Gastroesophageal sphincter (tissue), 4 donors: ENCODE measurements at places on chromosomes 2 and 18. TPM values are rescaled to one million over a fixed set of nuclear protein-coding genes. Genes with fewer than 3 reads are reported as not detected.
A peak's percentile ranks its signal among the peaks of the same experiment; 100 is the strongest.

DNA sequence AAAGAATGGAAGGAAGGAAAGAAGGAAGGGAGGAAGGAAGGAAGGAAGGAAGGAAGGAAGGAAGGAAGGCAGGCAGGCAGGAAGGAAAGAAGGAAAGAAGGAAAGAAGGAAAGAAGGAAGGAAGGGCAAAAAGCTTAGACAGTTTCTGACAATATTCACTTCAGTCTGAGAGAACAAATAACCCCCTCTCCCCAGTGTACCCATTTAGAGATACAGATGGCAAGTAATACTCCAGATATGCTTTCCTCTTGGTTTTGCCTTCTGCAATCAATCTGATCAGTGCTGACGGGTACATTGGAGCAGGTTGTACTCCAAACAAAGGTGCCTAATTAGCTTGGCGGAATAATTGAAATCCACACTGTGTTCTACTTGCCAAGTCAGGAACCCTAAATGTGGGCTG is 534.6 kb upstream of the TMEFF2 start:
- ATAC-seq = no peak

DNA sequence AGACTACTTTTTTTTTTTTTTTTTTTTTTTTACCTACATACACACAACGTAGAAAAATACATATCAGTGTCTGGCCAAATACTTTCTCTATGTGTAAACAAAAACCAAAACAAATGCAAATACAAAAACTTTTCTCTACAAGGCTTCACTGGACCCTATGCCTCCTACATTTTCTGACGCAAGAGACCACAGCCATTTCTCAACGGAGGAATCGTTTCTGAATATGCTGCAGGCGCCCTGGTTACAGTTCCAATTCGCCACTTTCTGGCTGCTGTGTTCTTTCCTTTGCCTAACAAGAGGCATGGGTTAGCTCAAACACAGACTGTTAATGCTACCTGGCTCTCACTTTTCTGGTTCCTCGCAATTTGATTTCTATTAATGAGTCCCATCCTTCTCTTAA is 96.4 kb downstream of the EPB41L3 start:
- ATAC-seq = no peak

GRCh38 chr2:231530099-231531011 is at the start of gene NMUR1:
NMUR1 (minus strand) TSS chr2:231530445; CDS start chr2:231530361, 84 bp downstream.
- ATAC-seq = peak; percentile 85

DNA sequence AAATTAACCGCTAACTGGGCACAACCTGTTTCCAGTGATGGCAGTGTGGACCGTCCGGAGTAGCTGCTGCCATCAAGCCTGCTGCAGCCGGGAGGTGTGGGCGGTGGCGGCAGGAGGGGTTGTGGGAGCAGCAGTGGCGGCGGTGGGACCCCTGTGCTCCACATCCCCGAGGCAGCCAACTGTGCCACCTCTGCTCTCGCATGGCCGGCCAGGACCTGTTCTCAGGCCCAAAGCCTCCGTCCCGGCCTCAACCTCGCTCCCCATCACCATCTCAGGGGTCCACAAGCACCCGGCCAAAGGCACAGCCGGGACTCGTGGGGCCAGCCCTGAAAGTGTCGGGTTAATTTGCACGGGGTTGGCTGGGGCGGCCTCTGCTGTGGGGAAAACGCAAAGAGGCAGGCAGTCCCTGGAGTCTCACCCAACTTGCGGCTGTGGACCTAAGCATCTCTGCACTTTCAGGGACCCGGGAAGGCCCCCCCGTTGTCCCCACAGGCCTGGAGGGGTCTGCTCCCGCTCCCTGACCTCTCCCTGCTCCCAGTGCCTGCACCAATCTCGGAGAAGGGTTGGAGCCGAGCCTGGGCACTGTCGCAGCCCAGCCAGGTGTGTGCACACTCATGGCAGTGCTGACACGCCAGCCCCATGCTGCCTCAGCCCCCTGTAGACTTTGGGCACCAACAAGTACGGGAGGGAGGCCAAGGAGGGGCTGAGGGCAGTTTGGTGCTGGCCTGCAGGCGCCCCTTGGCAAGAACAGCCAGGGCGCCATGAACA is 44.4 kb upstream of the PEX13 start:
- ATAC-seq = no peak

DNA sequence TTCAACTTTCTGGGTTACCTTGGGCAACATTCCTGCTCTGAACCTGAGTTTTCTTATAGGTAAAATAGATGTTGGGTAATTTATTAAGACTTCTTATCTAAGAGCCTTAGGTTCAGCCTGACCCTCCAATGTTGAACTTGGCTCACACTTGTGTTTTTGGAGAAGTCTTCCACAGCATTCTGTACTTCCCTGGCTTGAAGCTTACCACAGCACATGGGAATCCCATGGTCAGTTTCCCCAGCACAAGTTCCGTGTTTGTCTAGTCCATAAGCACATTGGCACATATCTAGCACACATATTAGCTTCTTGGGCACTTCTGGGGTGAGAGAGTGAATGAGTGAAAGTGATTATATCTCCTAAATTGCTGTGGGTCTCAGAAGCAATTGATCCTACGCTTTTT is 782.5 kb upstream of the HS6ST1 start:
- no peak for ATAC-seq

DNA sequence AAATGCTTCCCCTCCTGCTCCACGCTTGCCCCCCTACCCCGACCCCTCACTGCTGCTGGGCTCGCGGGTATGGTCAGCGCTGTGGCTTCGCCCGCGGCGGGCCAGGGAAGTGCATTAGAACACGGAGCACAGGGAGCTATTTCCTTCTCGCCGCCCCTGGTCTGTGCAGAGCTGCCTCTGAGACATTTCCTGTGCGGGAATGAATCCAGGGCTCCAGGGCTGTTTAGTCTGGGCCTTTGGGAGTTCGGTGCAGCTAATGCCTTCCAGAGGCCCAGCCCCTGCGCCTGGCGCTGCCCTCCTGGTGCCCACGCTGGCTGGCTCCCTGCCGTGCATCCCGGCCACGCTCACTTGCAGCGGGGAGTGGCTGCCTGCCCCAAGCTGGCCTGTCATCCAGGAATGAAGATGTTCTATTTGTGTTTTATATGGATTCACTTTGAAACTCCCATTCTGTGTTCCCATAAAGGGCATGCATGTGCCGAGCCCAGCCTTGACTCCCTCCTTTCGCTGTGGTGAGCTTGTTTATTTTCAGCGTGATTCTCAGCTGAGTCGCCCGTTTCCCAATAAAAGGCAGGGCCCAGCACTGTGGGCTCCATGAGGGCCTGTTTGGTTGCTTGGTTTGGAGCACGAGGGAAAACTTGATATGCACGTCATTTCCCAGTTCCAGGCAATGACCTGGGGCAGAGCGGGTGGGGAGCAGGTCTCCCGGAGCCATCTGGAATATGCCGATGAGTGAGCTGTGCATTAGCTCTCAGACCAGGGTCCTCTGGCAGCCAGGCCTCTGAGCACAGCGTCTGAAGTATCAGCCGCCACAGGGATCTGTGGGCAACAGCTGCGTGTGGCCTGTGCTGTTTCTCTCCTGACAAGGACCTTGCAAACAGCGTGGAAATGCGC is 42.7 kb downstream of the SH3RF3 start:
- ATAC-seq = peak; percentile 86

DNA sequence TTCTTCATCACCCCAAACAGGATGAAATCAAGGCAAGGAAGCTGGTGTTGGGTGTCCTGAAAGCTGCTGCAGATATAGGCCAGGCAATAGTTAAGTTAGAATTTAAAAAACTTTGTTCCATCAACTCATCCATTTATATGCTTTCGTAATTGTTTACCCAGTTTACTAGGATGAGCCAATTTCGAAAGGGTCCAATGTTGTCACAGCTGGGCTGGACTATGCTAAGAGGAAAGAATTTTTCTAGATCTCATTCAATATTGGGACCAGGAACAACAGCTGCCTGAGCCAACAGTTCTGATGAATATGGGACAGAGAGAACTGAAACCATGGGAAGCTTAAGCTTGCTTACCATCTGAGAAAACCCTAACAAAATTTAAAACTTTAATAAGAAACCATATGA is 21.6 kb upstream of the SP3 start:
- ATAC-seq = peak; percentile 82

DNA sequence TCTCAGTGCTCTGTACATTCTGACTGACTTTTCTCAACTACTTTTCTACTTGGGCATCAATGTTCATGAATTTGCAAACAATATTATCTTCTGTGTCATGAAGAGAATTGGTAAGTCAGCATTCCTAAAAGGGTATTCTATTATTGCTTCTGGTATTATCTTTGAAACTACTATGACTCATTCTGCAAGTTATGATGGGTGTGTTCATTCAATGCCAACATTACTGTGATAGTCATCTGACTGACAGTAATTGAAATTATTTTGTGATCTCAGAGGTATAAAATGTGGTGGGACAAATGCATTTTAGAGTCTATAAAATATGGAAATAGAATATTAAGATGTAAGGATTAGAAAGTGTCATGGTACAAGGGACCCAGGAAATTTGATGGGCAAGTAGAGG is 736.0 kb upstream of the CELF4 start:
- no peak for ATAC-seq

- no peak for ATAC-seq
Observed at GRCh38 chr2:191620144-191620543, 57.8 kb upstream of the NABP1 start.

- no peak for ATAC-seq
Observed at GRCh38 chr2:77434880-77435279, 87.3 kb downstream of the LRRTM4 start.

DNA sequence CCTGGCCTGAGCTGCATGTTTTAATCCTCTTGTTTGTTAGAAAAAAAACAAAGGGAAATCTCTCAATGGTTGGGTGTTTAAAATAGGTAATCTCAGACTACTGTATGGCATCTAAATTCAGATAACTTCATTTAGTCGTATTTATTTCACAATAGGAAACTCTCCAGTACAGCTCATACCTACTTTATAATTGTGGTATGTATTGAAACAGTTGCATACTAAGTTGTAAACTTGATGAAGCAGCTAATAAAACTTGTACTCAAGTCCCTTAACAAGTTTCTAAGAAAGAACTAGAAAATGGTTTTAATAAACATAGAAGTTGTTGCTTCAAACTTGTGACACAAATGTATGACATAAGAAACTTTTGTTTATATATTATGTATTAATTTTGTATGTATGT is 334.5 kb downstream of the PTPRM start:
- ATAC-seq = no peak

DNA sequence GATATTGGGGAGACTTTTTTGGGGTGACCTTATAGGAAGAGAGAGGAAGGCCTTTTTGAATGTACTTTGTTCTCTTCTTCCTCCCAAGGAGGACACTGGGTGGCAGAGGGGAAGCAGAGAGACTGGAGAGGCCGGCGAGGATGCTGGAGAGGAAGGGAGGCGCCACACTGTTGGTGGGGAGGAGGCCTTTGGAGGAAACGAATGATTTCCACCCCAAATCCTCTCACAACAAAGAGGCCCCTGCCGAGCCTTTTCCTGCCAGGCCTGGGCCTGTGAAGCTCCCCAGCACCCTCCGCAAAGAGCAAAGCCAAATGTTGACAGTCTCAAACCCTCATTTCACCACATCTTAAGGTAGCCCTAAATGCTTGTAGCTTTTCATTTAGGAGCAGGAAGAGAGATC is 59.0 kb upstream of the UPP2 start:
- no peak for ATAC-seq

- ATAC-seq = no peak
Observed at GRCh38 chr2:66252109-66252508, 182.8 kb upstream of the MEIS1 start.

- no peak for ATAC-seq
Observed at GRCh38 chr2:68190991-68191731, 33.5 kb downstream of the PNO1 start.

GRCh38 chr2:224847381-224847780 is 131.2 kb upstream of the CCDC195 start:
- ATAC-seq = no peak

DNA sequence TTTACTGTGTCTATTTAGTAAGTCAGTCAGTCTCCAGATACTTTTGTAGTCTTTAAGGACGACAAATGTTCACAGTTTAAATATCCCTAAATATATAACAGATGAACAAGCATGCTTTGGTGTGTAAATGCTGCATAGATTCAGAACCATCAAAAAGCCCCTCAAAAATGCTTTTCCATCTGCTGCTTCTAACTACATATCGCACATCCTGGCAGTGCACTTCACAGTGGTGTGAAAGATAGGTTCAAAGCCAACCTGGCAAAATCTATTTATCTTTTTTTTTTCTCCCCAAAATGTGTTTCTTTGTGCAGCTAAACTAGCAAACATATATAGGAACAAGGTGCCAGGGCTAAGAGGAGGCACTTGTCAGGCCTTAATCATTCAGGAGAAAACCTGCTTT is 753.8 kb downstream of the PLCL1 start:
- no peak for ATAC-seq

- ATAC-seq = peak; percentile 8
Observed at GRCh38 chr18:36130039-36130831, 536 bp downstream of the ELP2 start.

DNA sequence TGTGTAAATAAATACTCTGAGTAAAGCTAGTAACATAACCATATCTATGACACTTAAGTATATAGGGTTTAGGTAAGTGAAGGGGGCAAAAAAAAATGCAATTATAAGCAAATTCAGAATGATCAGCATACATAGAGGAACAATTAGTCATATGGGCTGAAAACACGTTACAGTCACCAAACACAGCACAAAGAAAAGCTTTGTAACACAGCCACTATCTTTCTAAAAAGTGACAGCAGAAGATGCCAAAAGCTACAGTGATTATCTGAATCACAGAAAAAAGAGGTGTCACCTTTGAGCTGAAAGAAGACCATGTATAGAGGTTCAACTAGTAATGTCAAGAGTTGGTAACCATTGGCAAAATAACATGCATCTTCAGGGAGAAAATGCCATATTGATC is 115.5 kb downstream of the ERBB4 start:
- ATAC-seq = no peak

- no peak for ATAC-seq
Observed at GRCh38 chr18:50311650-50312049, 24.2 kb upstream of the CXXC1 start.

GRCh38 chr2:127176371-127177311 is 43.5 kb downstream of the CYP27C1 start:
- ATAC-seq = peak; percentile 49

GRCh38 chr18:24710474-24710873 is 250.0 kb downstream of the HRH4 start:
- ATAC-seq = no peak

DNA sequence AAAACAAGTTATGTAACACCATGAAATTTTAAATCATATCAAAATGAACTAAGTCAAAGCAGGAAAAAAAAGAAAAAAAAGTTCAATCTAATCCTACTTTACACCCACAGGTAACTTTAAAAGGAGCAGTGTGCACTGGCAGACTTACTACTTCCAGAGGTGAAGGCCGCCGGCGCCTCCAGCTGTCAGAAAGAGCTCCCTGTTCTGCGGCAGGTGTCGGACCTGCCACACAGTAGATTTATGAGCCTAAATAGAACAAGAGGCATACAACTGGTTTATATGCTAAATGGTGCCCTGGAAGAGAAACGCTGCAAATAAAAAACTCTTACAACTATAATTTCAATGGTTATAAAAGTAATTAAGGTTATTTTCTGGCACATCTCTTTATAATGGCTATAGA is 23.1 kb upstream of the PNO1 start:
- no peak for ATAC-seq

Gene L3MBTL4
- 2.8 TPM for total RNA-seq

Gene ANKRD29
- 19.3 TPM for total RNA-seq

Gene TCF7L1
- total RNA-seq = 13.0 TPM

Gene DAW1
- total RNA-seq = not detected

Gene CCDC74B
- total RNA-seq = 3.8 TPM

Gene LINC00305
- total RNA-seq = not detected

Gene GALNT5
- 0.13 TPM for total RNA-seq

Gene UGT1A6
- not detected for total RNA-seq

Gene LRP1B
- 0.27 TPM for total RNA-seq

Gene ACVR1C
- 1.1 TPM for total RNA-seq

Gene RAX
- not detected for total RNA-seq

Gene REG3G
- not detected for total RNA-seq
